Airway epithelial cell (primary cell): ENCODE measurements at places on chromosomes 7 and 10. TPM values are rescaled to one million over a fixed set of nuclear protein-coding genes. Genes with fewer than 3 reads are reported as not detected.

TDRD1 gene
- total RNA-seq: 0.23 and 0.28 TPM in 2 replicates

NUTM2E gene
- not detected in 2 replicates for total RNA-seq

EBF3 gene
- not detected in 2 replicates for total RNA-seq

FZD1 gene
- 7.3 and 9.2 TPM in 2 replicates for total RNA-seq

BAIAP2L1 gene
- total RNA-seq: 29.0 and 29.4 TPM in 2 replicates

NEUROD6 gene
- total RNA-seq: not detected in 2 replicates

DNAJB9 gene
- 10.8 and 11.4 TPM in 2 replicates for total RNA-seq

HOXA6 gene
- total RNA-seq: not detected in 2 replicates

PHKG1 gene
- total RNA-seq: 0.07 TPM in 1 of 2 replicates, not detected in the other

SGMS1 gene
- 44.2 and 50.6 TPM in 2 replicates for total RNA-seq

CARD11 gene
- 3.2 and 6.1 TPM in 2 replicates for total RNA-seq

DDC gene
- not detected in 2 replicates for total RNA-seq

CCDC136 gene
- total RNA-seq: 0.14 and 0.35 TPM in 2 replicates

HUS1 gene
- 11.8 and 13.7 TPM in 2 replicates for total RNA-seq

OLAH gene
- 0.09 TPM in 1 of 2 replicates, not detected in the other for total RNA-seq

MYH16 gene
- 0.35 and 1.2 TPM in 2 replicates for total RNA-seq

CLEC5A gene
- not detected in 2 replicates for total RNA-seq

CPED1 gene
- 0.23 and 0.28 TPM in 2 replicates for total RNA-seq

IQCE gene
- 8.1 and 14.4 TPM in 2 replicates for total RNA-seq

LMOD2 gene
- not detected in 2 replicates for total RNA-seq

ZNF467 gene
- 4.4 and 4.6 TPM in 2 replicates for total RNA-seq
